ENCODE measurements at places on chromosomes 4 and X. TPM values are rescaled to one million over a fixed set of nuclear protein-coding genes. Genes with fewer than 3 reads are reported as not detected.

DNA sequence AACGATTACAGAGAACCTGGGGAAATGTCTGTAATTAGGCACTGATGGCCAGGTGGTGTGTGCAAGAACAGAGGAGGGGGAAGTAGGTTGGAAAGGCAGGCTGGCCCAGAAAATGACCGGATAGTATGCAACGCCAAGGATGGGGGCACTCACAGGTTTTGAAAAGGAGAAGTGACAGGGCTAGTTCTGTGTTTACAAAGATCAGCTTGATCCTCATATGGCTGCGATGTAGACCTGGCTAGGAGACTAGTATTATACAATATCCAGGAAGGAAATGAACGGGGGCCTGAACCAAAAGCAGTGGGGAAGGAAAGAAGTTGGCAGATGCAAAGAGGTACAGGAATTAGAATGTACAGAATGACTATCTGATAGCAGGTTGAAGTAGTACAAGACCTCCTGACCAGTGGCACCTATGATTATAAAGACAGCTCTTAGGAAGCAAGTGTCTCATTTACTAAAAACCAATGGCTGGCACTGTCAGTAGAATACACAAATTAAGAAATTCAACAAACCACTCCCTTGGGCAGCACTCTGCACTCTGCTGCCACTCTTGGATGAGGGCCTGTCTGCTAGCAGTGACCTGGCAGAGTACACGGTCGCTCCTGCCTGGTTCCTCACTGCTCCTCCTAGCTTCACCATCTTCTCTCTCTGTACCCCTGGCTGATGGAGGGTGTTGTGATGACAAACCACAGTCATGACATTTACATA lies 14.1 kb downstream of the MFAP3L start:
- peaks cover 11% of the 10 kb centered on the region for H3K4me1 ChIP-seq
- no peak overlapping the region for H3K27ac ChIP-seq
- H3K36me3 ChIP-seq: no peaks in the 10 kb centered on the region
- H3K27me3 ChIP-seq: peaks cover under 1% of the 10 kb centered on the region
- DNase-seq: no peak

SULT1B1 gene
- 1.1 TPM for total RNA-seq

IL1RAPL1 gene
- not detected for total RNA-seq

CNGA1 gene
- total RNA-seq: not detected

All from natural killer cell treated with Interleukin-12 subunit alpha and Interleukin-12 subunit beta and Interleukin-15 and Interleukin-18, amount 100 ng/mL, for 72 hours (primary cell).